ENCODE measurements at places on chromosomes 12 and 14. TPM values are rescaled to one million over a fixed set of nuclear protein-coding genes. Genes with fewer than 3 reads are reported as not detected.

GRCh38 chr12:76316468-76316867 lies 31.7 kb downstream of the BBS10 start:
- H3K4me3 ChIP-seq = no peak overlapping the region
- no peaks in the 10 kb centered on the region for H3K36me3 ChIP-seq
- no peak for DNase-seq
- no peaks in the 10 kb centered on the region for H3K4me1 ChIP-seq

- no peak for DNase-seq
- H3K4me1 ChIP-seq = peaks cover 29% of the 10 kb centered on the region
- H3K4me3 ChIP-seq = no peak overlapping the region
- H3K27me3 ChIP-seq = no peaks in the 10 kb centered on the region
Measured at GRCh38 chr12:122977655-122978392, 2.7 kb upstream of the ARL6IP4 start.

DNA sequence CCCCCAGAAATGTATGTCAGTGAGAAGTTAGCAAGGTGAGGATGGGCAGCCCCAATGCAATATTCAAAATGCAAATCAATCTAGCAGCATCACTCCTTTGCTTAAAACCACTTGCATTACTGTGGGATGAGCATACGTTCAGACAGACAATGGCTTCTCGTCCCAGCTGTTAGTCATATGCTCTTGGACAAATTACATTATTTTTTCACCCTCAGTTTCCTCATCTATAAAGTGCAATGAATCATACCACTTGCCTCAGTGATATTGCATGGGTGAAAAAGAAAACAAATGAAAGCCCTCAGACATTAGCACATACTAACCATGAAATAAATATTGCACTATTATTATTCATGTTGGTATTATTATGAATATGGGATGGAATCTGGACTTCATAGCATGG lies 132.3 kb downstream of the C12orf75 start:
- H3K27me3 ChIP-seq = peaks cover 3% of the 10 kb centered on the region
- no peak for DNase-seq
- H3K4me3 ChIP-seq = no peak overlapping the region
- H3K36me3 ChIP-seq = no peaks in the 10 kb centered on the region
- no peaks in the 10 kb centered on the region for H3K4me1 ChIP-seq

TRPV4 gene
- total RNA-seq = not detected

DNA sequence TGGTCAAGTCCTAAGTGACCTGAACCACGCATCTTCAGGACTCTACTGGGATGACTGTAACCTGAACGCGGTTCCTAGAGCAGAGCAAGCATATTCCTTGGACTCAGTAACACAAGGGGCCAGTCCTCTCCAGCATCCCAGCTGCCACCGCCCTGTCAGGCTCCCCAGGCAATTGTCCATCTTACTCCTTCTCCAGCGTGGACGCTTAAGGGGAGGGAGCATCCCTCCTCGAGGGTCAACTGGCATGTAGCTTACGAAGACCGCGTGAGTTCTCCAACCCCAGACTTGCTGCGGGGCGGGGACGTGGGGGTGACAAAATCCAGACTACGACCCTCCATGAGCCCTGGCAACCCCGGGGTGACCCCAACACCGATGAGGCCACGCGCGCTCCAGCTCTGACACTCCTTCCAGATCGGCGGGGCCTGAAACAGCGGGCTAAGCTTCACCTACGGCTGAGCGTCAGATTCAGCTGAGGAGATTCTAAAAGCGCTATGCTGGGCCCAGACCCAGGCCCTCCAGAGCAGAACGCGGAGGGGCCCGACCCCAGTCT lies 846 bp upstream of the MTHFD1 start:
- peaks cover 27% of the 10 kb centered on the region for H3K4me1 ChIP-seq
- peak overlapping the region; percentile 84 for H3K4me3 ChIP-seq
- H3K27ac ChIP-seq = peak overlapping the region; percentile 93
- peaks cover 26% of the 10 kb centered on the region for H3K36me3 ChIP-seq

GRCh38 chr12:75471902-75472890 lies 8.4 kb upstream of the GLIPR1 start:
- peaks cover 2% of the 10 kb centered on the region for H3K27me3 ChIP-seq
- H3K4me1 ChIP-seq = peaks cover 4% of the 10 kb centered on the region
- DNase-seq = no peak
- H3K36me3 ChIP-seq = no peaks in the 10 kb centered on the region
